ENCODE measurements at places on chromosomes 7 and 10.

- DNase-seq, result peak; percentile 69
These were observed 18.7 kb upstream of the DDIT4 start for GRCh38 chr10:72254813-72255568.

DNA sequence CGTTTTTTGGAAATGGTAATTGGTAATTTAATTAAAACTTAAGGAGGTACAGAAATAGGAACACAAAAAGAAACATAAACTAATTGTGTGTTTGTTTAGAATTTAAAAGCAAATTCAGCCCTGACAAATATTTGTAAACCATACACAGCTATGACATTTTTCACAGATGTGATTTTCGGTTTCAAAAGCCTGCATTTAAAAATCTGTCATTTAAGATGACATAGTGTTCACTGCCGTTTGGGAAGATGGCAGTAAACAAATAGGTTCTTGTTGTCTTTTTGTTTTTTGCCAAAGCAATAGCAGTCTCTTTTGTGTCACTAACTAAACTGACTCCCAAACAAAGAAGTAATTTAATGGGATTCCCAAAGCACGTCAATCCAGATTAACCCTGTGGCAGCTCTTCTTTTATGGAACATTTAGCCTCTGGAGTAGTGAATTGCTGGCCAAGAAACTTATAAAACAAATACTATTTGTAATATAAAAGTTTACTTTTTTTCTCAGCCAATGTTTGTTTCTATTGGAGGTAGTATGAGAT lies 697.6 kb downstream of the PHTF2 start:
- DNase-seq, result no peak

- no peak for DNase-seq
These were observed 109.0 kb downstream of the SVIL start for GRCh38 chr10:29525762-29526161.

DNA sequence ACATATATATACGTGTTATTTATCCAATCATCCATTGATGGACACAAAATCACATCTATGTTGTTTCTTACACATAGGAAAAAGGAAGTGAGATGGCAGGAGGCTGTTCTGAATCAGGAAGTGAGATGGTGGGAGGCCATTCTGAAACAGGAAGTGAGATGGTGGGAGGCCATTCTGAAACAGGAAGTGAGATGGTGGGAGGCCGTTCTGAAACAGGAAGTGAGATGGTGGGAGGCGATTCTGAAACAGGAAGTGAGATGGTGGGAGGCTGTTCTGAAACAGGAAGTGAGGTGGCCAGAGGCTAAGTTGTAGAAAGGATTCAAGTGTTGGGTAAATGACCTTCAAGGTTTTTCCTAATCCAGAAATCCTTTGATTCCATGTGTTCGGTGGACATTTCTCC lies 921.5 kb downstream of the TYW1 start:
- DNase-seq, result no peak

DNA sequence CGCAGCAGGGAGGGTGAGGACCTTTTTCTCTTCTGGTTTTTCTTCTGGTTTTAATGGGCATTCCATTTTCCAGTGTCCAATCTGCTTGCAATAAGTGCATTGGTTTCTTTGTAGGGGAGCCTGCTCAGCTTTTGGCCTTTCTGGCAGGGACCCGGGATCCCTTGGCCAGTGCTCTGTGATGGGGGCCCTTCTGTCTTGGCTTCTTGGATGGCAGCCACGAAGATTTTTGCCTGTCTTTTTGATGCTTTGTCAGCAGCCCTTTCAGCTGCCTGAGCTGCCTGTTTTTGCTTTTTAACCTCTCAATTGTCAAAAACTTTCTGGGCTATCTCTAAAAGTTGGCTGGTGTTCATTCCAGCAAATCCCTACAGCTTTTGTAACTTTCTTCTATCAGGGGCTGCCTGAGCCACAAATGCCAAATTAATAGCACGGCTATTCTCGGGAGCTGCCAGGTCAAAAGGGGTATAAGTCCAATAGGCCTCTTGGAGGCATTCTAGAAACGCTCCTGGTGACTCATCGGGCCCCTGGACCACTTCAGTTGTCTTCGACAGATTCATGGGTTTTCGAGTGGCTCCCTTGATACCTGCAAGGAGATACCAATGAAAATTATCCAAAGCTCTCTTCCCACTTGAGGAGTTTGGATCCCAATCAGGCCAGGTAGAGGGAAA lies 179.9 kb upstream of the MBL2 start:
- no peak for DNase-seq

GRCh38 chr10:103475437-103475836 lies 3.6 kb downstream of the CALHM3 start:
- no peak for DNase-seq

DNA sequence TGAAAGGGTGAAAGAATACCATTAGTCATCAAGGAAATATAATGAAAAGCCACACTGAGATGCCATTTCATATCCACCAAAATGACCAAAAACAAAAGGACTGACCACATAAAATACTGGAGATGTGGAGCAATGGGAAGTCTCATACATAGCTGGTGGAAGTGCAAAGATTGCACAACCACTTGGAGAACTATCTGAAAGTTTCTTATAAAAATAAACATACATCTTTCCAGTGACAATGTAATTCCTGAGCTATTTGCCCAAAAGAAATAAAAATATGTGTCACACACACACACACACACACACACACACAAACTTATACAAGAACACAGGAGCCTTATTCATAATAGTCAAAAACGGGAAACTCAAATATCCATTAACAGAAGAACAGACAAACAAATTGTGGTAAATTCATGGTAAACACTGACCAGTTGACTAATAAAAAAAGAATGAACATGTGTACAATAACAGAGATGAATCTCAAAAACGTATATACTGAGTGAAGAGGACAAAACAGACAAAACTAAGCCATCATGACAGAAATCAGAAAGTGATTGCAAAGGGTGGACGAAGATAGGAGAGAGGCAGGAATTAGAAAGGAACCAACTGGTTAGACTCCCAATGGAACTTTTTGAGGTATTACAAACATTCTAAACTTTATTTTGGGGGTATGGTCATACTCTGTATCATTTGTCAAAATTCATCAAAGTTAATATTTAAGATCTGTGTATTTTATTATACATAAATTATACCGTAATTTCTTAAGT lies 21.5 kb downstream of the WASL start:
- no peak for DNase-seq

GRCh38 chr10:5168897-5169420 lies 16.0 kb downstream of the AKR1C8 start:
- DNase-seq, result peak; percentile 64

DNA sequence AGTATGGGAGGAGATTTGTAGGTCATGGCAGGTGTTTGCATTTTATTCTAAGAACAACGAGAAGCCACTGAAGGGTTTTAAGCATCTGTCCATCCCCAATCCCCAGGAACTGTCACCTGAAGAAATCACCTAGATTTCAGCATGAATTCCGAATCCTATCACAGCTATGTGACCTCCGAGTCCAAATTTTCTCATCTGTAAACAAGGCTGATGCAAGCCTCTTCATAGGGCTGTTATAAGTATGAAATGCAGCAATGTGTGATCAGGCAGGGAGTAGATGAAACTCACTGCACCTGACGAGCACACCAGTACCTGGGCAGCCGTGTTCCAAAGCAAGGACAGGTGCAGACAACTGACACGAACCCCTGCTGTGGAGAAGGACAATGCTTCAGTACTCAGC lies 14.0 kb downstream of the HABP2 start:
- no peak for DNase-seq
